Right ventricle myocardium inferior (tissue), 1 donor: ENCODE measurements at places on chromosomes 1 and 21.

DNA sequence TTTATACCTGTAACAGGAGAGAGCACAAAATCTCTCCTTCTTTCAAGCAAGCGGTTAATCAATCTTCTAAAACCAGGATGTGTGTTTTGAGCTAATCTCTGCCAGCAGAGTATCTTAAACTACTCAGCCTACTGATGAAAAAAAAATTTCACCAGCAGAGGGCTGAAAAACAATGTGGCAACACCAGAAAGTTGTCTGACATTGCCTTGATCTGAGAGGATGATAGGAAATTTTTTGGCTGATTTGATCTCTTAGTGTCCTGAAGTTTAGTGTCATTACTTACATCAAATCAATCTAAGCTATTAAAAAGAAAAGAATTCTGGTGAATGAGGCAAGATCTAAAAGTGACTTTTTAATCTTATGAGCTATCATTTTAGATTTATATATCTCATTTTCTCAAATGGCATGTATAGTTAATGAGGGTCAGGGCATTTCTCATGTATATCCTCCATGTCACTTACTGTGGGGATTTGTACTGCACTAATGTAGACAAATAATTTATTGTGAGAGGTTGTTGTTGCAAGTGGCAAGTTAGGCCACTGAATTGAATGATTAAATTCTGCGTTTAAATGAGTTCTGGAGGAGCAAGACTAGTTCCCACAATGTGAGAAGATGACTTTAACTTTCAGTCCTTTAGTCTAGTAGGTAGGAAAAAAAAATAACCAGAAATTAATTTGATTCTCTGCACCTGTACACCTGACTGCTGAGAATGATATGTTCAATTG is 10.9 kb downstream of the ADAMTS1 start:
- no peak for DNase-seq

- no peak for DNase-seq
These were observed 23.3 kb downstream of the PLEKHM2 start for GRCh38 chr1:15707239-15707925.

DNA sequence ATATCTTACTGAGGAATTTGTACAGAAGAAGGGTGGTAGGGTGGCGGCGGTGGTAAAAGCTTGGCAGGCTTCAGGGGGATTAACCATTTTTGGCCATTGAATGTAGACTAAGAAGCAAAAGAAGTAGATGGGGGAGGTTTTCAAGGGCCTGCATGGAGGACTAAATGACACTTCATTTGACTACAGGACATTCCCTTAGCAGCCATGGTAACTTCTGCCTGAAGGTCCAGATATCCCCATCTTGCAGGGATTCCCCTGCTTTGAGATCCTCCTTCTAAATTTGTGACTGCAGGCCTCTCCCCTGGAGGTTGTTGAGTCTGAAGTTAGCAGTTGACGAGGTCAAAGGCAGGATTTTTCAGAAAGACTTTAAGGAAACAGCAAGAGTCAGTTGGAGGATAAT is 4.8 kb downstream of the VASH2 start:
- DNase-seq, result no peak

DNA sequence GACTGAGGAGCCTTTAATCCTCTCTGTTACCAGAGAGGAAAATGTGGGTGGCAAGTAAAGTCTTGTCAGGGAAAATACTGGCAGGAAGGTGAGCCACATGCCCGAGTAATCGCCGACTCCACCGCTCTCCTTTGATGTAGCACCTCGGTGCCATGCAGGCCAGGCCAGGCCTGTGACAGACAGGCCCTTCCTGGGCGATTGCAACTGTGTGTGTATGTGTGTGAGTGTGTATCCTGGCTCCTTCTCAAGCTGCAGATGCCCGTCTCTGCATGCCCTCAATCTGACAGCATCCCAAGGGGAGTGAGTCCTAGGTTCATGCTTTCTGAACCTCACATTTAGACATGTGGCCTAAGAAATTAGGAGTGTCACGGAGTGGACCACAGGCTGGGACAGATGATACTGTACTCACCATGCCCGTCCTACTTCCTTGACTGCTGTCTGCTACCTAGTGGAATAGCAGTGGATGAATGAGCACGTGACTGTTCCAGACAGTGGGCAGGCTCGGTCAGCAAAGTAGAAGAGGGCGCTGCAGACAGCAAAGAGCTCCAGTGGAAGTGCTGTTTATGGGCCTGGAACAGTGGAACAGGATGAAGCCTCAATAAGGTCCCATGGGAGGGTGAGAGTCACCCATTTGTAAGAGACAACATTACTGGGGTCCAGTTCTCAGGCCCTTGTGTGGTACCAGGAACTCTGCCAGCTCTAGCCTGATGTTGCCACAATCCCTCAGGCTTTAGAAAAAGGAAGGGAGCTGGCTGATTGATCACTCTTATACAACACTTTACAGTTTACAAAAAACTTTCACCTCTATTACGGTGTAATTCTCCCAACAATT is 25.3 kb downstream of the SERTAD4 start:
- no peak for DNase-seq

DNA sequence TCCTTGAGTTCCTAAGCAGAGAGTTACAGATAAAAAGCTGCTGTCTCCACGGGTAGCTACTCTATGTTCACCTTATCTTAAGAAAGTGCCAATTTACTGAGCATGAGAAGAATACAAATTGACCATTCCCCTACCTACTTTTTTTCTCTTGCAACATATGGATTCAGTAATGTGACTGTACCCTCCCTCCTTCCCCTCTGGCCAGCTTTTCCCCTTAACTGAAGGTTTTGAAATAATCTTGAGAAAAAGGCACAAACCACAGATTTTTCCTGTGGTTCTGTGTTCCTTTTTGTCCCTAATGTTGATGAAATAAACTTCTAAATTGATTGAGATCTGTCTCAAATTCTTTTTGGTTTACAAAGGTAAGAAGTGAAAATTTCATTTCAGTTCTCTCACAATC is 2.6 kb upstream of the CD2 start:
- DNase-seq, result no peak

DNA sequence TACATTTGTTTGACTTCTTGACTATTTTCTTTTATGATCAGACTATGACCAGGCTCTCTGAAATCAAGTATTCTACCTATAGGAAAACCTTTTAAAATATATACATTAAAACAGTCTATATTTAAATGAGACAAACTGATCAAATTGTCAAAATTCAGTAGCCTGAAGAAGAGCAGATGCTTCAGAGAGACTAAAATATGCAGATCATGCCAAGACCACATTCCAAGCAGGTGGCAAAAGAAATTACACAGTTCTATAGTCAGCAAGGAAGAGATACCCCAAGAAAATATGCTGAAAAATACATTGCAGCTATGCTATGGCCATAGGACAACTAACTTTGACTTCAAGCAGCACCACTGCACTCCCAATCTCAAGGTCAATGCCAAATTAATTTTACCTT is 3.5 kb downstream of the LPGAT1 start:
- no peak for DNase-seq

- no peak for DNase-seq
These were observed 8.2 kb downstream of the HAPLN2 start for GRCh38 chr1:156627313-156627880.

DNA sequence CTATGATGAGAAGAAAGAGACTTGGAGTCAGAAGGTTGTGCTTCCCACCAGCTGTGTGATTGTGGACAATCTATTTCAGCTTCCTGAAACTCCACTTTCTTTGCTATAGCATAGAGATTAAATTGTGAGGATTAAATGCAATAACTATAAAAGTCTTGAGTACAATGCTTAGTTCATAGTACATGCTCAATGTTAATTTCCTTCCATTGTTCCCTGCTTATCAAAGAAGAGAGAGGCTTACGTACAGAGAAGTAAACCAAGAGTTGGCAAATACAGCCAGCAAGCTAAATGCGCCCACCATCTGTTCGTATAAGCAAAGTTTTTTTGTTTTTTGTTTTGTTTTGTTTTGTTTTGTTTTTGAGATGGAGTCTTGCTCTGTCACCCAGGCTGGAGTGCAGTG is 317.9 kb upstream of the NFIA start:
- DNase-seq, result no peak

DNA sequence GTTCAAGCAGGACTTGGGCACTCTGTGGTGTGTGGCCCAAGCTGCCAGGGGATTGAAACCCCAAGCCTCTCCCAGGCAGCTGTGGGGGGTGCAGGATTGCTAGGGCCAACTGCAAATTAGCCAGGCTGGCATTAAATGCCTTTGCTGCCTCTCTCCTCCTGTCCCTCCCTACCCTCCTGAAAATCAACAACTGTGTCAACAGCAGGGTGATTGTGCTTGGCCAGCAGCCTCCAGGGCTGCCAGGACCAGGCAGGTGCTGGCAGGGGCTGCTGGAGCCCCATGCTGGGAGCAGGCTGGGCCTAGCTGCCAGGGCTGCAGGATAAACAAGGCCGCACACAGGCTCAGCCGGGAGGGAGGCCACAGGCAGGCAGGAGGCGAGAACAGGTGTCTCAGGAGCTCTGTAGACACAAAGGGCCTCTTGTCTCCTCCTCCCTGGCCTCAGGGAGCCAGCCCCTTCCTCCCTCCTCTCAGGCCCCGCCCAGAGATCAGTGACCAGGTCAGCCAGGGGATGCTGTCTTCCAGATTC is 11.4 kb downstream of the SOX13 start:
- DNase-seq, result no peak

DNA sequence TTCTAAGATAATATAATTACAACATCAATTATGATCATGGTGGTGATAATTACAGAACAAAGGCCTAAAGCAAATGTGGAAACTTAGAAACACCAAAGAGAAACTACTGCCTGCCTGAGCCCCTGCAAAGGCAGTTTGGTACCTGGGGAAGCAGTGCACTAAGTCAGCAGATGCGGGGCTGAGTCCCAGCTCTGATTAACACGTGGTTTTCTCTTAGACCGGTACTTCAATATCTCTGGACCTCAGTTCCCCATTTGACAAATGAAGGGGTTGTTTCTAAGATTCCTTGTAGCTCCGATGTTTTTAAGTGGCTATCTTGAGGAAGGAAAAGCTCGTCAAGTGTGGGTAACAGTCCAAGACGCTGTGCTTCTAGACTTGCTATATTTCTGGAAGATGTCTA is 16.7 kb upstream of the PLEKHA6 start:
- DNase-seq, result no peak

- no peak for DNase-seq
These were observed 31.9 kb upstream of the FCGR2A start for GRCh38 chr1:161473348-161473747.

DNA sequence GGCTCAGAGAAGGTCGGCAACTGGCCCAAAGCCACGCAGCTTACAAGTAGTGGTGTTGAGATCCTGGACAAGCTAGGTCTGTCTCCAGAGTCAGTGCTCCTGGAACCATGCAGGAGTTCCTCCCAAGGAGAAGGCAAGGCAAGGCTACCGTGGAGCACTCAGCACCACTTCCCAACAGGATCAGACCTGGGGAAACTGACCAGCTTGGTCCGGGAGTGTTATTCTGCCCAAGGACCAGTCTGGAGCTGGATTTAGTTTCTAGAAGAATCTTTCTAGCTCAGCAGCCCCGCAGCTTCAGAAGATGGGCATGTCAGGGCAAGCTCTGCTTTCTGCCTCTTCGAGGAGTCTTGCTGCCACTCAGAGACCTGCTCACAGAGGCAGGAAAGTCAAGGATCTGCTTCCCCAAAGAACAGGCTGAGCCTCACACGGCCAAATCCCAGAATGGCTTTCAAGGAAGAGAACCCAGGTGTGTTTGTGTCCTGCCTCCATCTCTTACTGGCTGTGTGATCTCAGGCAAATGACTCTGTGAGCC is 302.8 kb downstream of the MATN1 start:
- DNase-seq, result no peak

- no peak for DNase-seq
These were observed 140.8 kb downstream of the LMX1A start for GRCh38 chr1:165215676-165216075.
